Colonic mucosa (tissue), 4 donors: ENCODE measurements at places on chromosomes 7 and 10. TPM values are rescaled to one million over a fixed set of nuclear protein-coding genes. Genes with fewer than 3 reads are reported as not detected.

DNA sequence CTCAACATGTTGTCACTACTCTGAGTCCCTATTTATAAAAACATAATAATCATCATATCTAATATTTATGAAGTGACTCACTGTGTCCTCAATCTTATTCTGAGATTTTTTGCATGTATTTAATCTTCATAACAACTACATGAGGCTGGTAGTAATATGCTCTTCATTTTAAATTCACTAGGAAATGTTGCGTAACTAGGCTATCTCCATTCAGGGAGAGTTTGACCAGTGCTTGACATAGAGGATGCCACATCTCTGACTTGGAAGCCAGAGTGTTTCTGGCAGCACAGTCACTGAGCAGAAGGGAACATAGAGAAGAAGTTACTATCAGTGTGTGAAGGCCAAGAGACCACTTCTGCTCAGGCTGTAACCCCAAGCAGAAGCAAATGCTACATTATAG is 88.9 kb downstream of the FAM13C start:
- no peak for DNase-seq

SFTPD gene
- total RNA-seq, result 0.27 TPM

- no peak for DNase-seq
Measured at GRCh38 chr7:68203251-68203650, 1206.6 kb downstream of the TYW1 start.

DNA sequence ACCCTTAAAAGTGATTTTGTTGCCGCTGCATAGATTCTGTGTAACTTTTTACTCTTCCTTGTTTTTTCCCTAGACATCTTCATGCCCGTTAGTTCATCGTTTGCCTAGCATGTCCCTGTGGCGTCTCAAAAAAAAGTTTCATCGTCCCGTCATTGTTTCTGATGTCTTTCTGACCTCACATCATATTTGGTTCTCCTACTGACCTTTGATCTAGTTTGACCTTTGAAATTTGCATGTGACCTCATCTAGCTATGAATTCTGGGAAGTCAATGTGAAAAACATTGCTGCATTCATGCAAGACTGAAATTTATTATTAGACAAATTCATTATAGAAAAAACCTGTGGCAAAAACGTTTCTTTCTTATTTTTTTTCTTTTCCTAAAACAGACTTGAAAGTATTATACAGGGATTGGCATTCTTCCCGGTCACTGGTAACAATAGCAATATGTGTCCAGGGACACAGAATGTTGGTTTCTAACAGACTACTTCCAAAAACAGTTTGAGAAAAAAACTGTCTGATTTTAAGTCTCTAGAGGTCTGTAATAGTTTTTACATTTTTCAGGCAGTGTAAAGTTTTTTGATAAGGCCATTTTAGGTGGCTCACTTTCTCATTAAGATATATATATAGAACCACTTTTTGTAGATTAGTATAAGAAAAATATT is 280.9 kb downstream of the USP6NL start:
- DNase-seq, result no peak
